ENCODE measurements at places on chromosomes 2 and 18.

DNA sequence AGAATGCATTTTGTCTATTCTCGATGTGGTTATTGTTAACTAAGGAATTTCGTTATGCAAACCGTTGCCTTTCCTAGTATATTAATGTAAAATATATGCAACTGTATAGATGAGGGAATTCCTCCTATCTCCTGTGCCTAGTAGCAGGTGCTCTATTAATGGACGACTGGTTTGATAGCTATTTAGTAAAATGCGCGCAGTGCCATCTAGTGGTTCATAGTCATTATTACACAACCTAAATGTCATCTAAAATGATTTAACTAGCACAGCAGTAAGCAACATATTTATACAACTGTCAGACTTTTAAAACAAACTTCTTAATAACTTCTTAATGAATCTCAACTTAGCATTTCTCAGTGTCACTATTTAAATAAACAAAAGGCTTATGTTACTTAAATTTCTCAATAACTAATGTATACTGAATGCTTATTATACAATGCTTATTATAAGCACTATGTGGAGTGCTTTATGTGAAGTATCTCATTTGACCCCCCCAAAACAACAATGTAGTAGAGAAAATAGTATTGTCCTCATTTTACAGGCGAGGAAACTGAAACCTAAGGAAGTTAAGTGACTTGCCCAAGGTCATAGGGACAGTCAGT lies 77.9 kb downstream of the DTNA start:
- peak; percentile 19 for DNase-seq

- DNase-seq, result no peak
Observed at GRCh38 chr2:205754285-205754923, 72.1 kb downstream of the NRP2 start.

DNA sequence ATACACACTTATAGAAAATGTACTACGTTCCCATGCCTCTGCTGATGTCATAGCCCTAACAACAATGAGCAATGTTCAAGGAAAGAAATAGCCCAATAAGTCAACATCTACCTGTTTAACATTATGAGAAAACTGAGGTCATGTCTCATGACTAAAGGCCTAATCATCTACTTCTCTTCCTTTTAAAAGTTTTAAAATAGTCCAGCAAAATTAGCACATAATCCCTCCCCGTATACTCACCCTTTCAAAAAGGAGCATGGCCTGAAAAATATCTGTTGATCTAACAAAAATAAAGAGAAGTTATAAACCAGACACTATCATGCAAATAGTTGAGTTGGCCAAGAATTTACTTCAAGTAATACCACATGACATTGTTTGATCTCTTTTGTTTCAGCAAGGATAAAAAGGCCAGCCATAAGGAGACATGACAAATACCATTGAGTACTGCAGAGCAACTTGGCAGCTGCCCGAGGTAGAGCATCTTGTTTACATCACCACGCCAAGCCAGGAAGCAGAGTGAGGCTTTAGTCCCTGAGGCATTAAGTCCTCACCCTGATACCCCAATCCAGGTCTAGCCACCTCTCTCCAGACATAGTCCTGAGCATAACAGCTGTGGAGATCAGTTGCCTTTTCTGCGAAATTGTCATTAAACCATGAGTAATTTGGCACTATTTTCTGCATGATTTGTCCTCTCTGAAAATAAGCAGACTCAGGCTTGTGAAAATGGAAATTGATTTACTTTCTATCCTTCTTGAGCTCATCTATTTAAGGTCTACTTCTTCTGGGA lies 137.4 kb upstream of the ETAA1 start:
- peak; percentile 73 for DNase-seq

- no peak for DNase-seq
Observed at GRCh38 chr2:127586746-127587295, 51.3 kb downstream of the MYO7B start.

Measured in AG04449 (cell line).